ENCODE measurements at places on chromosomes 12 and 14. TPM values are rescaled to one million over a fixed set of nuclear protein-coding genes. Genes with fewer than 3 reads are reported as not detected.

NYNRIN gene
- total RNA-seq: 0.23 TPM

VSX2 gene
- total RNA-seq: not detected

TNFRSF1A gene
- 59.3 TPM for total RNA-seq

TAS2R19 gene
- 3.1 TPM for total RNA-seq

LARP4 gene
- 46.0 TPM for total RNA-seq

MBIP gene
- total RNA-seq: 27.7 TPM

OR6C2 gene
- total RNA-seq: not detected

VDR gene
- total RNA-seq: 17.3 TPM

KCNC2 gene
- not detected for total RNA-seq

MIS18BP1 gene
- total RNA-seq: 90.6 TPM

MGST1 gene
- total RNA-seq: not detected

RTN1 gene
- not detected for total RNA-seq

BDKRB1 gene
- not detected for total RNA-seq

KCNJ8 gene
- total RNA-seq: not detected

NTF3 gene
- total RNA-seq: not detected

GLS2 gene
- total RNA-seq: 1.9 TPM

C3AR1 gene
- 5.9 TPM for total RNA-seq

GPR65 gene
- 17.9 TPM for total RNA-seq

INHBC gene
- not detected for total RNA-seq

Measured in activated CD4-positive, alpha-beta T cell treated with anti-CD3 and anti-CD28 coated beads, Interleukin-2, amount 10 ng/mL, durations not matched to agents 7 days and 5 days (primary cell).